B cell (primary cell): ENCODE measurements at places on chromosomes 12 and 14. TPM values are rescaled to one million over a fixed set of nuclear protein-coding genes. Genes with fewer than 3 reads are reported as not detected.

The SPIC gene
- not detected in 2 replicates for total RNA-seq

DNA sequence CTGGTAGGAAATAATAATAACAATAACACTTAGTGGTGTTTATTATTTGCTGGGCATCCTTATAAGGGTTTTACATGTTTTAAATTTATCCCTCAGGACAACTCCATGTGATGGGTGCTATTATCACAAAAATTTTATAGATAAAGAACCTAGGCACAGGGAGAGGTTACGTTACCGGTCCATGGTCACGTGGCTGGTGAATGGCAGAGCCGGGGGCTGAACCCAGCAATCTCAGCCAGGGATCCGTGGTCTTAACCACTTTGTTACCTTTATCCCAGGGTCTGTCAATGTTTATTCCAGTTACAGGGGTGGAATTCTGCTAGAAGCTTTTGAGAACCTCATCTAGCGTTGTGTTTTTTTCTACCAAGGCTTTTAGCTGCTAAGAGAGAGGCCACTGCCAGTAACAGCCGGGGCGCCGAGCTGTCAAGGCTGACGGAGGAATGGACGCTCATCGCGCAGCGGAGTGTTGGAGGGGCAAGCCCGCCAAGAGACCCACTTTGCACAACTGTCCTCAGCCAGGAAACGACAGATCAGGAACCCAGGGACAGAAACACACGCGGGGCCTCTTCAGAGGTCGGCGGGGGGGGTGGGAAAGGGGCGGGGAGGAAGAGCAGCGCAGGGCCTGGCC is 418 bp downstream of the AMN1 start:
- DNase-seq = no peak
- H3K27me3 ChIP-seq = no peaks in the 10 kb centered on the region

The WIF1 gene
- not detected in 2 replicates for total RNA-seq

GRCh38 chr14:104206281-104206904 is 68.0 kb downstream of the KIF26A start:
- no peak for DNase-seq
- H3K4me1 ChIP-seq = no peaks in the 10 kb centered on the region
- no peak overlapping the region for H3K4me3 ChIP-seq

- DNase-seq = no peak
- H3K4me3 ChIP-seq = no peak overlapping the region
- no peaks in the 10 kb centered on the region for H3K27me3 ChIP-seq
- H3K27ac ChIP-seq = no peak overlapping the region
- no peaks in the 10 kb centered on the region for H3K36me3 ChIP-seq
These were observed 26.4 kb upstream of the FKBP4 start for GRCh38 chr12:2768224-2768961.

- H3K27ac ChIP-seq = no peak overlapping the region
- no peak overlapping the region for H3K4me3 ChIP-seq
- H3K4me1 ChIP-seq = no peaks in the 10 kb centered on the region
- no peaks in the 10 kb centered on the region for H3K36me3 ChIP-seq
- no peak for DNase-seq
These were observed 67.9 kb upstream of the TMEM132D start for GRCh38 chr12:129971721-129972120.

- no peaks in the 10 kb centered on the region for H3K36me3 ChIP-seq
- no peaks in the 10 kb centered on the region for H3K4me1 ChIP-seq
- no peaks in the 10 kb centered on the region for H3K27me3 ChIP-seq
- no peak overlapping the region for H3K27ac ChIP-seq
- H3K4me3 ChIP-seq = no peak overlapping the region
These were observed 417.3 kb downstream of the SNAPC1 start for GRCh38 chr14:62179367-62180018.

GRCh38 chr14:99250636-99251208 is 21.3 kb downstream of the BCL11B start:
- no peaks in the 10 kb centered on the region for H3K27me3 ChIP-seq
- no peak overlapping the region for H3K27ac ChIP-seq
- H3K36me3 ChIP-seq = no peaks in the 10 kb centered on the region

The OR6C4 gene
- total RNA-seq = not detected in 2 replicates

GRCh38 chr12:100265732-100266584 is 921 bp downstream of the DEPDC4 start:
- DNase-seq = no peak
- no peaks in the 10 kb centered on the region for H3K27me3 ChIP-seq
- peak overlapping the region; percentile 88 for H3K4me3 ChIP-seq
- H3K4me1 ChIP-seq = peaks cover 22% of the 10 kb centered on the region
- no peaks in the 10 kb centered on the region for H3K36me3 ChIP-seq
- H3K27ac ChIP-seq = no peak overlapping the region

- DNase-seq = no peak
- no peaks in the 10 kb centered on the region for H3K4me1 ChIP-seq
- H3K27me3 ChIP-seq = no peaks in the 10 kb centered on the region
- no peaks in the 10 kb centered on the region for H3K36me3 ChIP-seq
- no peak overlapping the region for H3K27ac ChIP-seq
These were observed 77.5 kb downstream of the PHLDA1 start for GRCh38 chr12:75954041-75954440.

- no peak overlapping the region for H3K4me3 ChIP-seq
- no peak for DNase-seq
- no peak overlapping the region for H3K27ac ChIP-seq
- no peaks in the 10 kb centered on the region for H3K27me3 ChIP-seq
- H3K36me3 ChIP-seq = no peaks in the 10 kb centered on the region
- no peaks in the 10 kb centered on the region for H3K4me1 ChIP-seq
These were observed 278.4 kb downstream of the PCNX1 start for GRCh38 chr14:71185637-71186036.

DNA sequence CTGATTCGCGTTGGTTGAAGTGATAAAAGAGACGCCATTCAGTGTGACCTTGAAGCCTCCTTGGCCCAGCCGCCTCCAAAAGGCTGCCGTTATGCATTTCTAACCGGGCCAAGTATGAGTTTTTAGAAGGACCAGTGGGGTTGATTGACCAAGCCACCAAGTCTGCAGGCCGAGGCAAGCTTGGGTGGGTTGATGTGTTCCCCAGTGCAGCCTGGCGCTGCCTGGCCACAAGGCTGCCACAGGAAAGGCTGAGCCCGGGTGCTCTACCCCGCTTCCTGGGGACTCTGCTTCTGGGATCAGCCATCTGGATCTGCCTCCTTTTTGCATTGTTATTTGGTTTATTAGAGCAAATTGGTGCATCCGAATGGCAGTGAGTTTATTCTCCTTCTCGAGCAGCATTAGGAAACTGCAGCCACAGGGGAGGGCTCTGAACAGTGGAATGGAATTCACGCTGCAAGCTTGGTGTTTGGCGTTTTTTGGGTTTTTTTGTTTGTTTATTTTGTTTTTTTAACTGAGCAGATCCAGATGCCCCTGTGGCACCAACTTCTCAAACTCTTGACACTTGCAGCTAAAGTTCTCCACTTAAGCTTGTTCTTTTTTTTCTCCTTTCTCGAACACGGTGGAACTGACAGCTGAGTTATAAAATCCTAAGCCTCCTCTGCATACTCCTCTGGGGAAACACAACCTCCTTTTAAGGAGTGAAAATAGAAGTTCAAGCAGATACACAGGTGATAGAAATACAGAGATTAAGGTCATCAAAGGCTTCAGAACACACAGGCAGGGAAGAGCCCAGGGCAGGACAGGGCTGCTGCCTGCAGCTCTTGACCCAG is 145.4 kb upstream of the FKBP4 start:
- H3K36me3 ChIP-seq = no peaks in the 10 kb centered on the region
- H3K4me3 ChIP-seq = no peak overlapping the region
- no peaks in the 10 kb centered on the region for H3K4me1 ChIP-seq
- H3K27me3 ChIP-seq = peaks cover 4% of the 10 kb centered on the region
- no peak overlapping the region for H3K27ac ChIP-seq

The TAS2R7 gene
- not detected in 2 replicates for total RNA-seq
